ENCODE measurements at places on chromosomes 5 and 9. TPM values are rescaled to one million over a fixed set of nuclear protein-coding genes. Genes with fewer than 3 reads are reported as not detected.

DNA sequence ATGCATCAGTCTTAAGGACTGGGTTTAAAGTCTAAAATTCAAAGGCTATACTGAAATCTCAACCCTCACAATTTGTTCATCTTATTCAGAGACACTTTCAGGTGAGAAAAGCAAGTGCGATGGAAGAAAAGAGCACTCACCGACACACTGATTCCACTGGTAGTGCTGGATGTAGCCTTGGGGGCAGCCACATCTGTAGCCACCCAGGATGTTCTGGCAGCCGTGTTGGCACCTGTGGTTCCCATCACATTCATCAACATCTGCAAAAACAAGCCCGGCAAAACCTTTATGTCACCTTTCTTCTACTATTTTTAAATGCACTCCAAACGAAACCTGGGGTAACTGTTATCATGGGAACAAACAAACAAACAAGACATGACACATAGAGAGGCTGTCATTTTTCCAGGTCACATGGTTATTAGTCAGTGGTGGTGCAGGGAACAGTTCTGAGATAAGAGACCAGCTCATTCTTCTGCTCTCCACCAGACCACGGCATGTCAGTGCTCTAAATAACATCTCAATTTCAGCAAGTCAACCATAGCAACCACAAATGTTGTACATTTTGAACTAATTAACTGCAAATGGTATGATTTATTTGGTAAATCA is 188.4 kb downstream of the SLC12A2 start:
- H3K27me3 ChIP-seq = no peaks in the 10 kb centered on the region
- no peak for DNase-seq

- peaks cover 31% of the 10 kb centered on the region for H3K36me3 ChIP-seq
- H3K27ac ChIP-seq = no peak overlapping the region
- H3K4me1 ChIP-seq = peaks cover 11% of the 10 kb centered on the region
- peaks cover 15% of the 10 kb centered on the region for H3K27me3 ChIP-seq
- DNase-seq = no peak
- no peak overlapping the region for H3K4me3 ChIP-seq
Measured at GRCh38 chr5:141633871-141634561, 2.6 kb downstream of the HDAC3 start.

DNA sequence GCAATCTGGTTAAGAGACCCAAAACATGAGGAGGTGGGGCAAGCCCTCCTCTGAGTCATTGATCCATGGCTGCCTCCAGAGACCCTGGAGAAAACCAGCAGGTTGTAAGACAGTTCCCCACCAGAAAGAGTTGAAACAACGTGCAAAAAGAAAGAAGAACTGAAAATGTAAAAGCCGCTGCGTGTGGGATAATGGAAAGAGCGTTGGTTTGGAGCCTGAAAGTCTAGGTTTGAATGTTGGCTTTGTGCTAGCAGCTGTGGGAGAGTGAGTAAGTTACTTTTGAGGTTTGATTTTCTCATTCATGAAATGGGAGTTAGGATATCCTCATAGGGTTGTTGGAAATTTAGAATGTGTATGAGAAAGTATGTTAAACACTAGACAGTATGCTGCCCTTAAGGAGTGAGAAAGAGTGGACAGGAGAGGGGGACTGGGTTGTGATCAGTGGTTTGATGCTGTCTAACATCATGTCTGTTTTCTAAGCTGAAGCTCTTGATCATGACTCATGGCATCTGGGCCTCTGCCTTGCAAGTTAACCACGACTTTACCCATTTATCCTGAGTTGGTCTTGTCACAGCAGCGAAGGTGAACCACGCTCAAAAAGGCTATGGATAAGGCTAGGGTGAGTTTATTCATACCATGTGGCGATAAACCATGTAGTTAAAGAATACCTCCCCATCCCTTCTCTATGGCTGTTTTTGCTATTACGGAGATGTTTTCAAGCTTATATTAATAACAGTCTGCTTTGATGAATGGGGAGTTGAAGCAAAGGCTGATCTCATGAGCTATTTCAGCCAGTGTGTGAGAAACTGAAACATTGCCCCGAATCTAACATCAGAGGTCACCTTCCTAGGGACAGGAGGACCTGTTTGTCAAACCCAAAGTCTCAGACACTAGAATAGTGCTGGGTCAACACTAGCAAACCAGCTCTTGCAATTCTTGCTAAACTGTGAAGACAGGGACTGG is 41.3 kb downstream of the ZNF366 start:
- H3K27ac ChIP-seq = no peak overlapping the region
- no peak for DNase-seq
- H3K27me3 ChIP-seq = peaks cover 7% of the 10 kb centered on the region
- H3K4me3 ChIP-seq = no peak overlapping the region
- no peaks in the 10 kb centered on the region for H3K36me3 ChIP-seq

Gene INSL4
- polyA plus RNA-seq = not detected

- H3K4me1 ChIP-seq = peaks cover 21% of the 10 kb centered on the region
- DNase-seq = no peak
- H3K27ac ChIP-seq = no peak overlapping the region
- H3K4me3 ChIP-seq = no peak overlapping the region
- H3K36me3 ChIP-seq = no peaks in the 10 kb centered on the region
Measured at GRCh38 chr9:127920794-127921193, 4.0 kb upstream of the ST6GALNAC4 start.

- H3K27ac ChIP-seq = no peak overlapping the region
- no peak overlapping the region for H3K4me3 ChIP-seq
- no peaks in the 10 kb centered on the region for H3K27me3 ChIP-seq
- no peaks in the 10 kb centered on the region for H3K36me3 ChIP-seq
- DNase-seq = no peak
Measured at GRCh38 chr9:92407818-92408217, 3.4 kb upstream of the OGN start.

Gene PCDHA8
- 0.43 TPM for polyA plus RNA-seq

Gene ARHGAP26
- polyA plus RNA-seq = 31.8 TPM

DNA sequence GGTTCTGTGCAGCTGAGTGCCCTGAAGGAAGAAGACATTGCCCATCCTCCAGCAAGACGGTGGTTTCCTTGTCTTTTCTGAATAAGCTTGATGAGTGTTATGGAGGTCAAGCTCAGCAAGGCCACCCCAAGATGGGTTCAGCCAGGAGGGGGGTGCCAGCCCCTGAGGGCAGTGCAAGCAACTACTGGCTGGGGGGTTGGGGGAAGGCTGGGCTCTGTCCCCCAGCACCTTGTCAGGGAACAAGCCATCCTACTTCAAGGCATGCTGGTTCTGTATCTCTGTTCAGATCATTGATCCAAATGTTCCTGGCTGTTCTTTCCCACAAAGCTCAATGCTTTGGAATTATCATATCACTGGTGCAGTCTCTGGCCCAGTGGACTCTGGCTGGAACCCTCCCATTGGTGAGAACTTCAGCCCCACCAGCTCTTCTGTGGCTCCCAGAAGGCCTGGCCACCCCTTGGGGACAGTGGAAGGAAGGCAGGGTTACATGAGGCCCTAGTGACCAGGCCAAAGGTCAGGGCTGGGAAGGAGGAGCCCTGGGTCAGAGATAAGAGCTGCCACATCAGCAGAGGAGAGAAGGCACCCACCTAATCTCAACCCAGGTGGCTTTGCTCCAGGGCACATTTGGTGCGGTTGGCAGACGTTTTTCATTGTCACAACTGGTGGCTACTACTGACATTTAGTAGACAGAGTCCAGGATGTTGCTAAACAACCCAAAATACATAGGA is 280.2 kb downstream of the IRX2 start:
- H3K4me3 ChIP-seq = no peak overlapping the region
- H3K27me3 ChIP-seq = no peaks in the 10 kb centered on the region
- no peaks in the 10 kb centered on the region for H3K4me1 ChIP-seq
- DNase-seq = no peak
- H3K27ac ChIP-seq = no peak overlapping the region

Gene INSYN2B
- 0.34 TPM for polyA plus RNA-seq

GRCh38 chr9:10612641-10613398 is at the start of gene PTPRD:
Gene PTPRD (minus strand): TSS chr9:10613002.
- peak within 1 kb of the TSS; percentile 40 for H3K4me3 ChIP-seq
- peaks cover 4% of the 10 kb centered on the region for H3K4me1 ChIP-seq
- H3K27ac ChIP-seq = no peak within 1 kb of the TSS
- H3K27me3 ChIP-seq = peaks cover 41% of the 10 kb centered on the region
- no peaks in the 10 kb centered on the region for H3K36me3 ChIP-seq

Gene PCDHA5
- polyA plus RNA-seq = 0.46 TPM

DNA sequence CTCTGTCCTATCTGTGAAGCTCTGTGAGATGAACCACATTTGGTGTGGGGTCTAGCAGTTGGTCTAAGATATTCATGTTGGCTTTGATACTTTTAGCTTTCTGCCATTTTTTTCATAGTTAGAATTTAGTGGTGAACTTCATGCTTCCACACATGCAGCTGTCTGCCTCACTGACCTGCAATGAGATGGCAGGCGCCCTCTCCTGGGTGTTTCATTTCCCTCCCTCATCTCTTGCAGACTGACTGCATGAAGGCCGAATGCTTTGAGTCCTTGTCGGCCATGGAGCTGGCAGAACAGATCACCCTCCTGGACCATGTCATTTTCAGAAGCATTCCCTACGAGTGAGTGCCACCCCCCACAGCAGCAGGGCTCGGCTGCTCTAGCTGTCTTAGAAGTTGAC is 26.1 kb upstream of the CKMT2 start:
- no peaks in the 10 kb centered on the region for H3K27me3 ChIP-seq
- no peaks in the 10 kb centered on the region for H3K36me3 ChIP-seq
- H3K4me3 ChIP-seq = no peak overlapping the region
- peaks cover 4% of the 10 kb centered on the region for H3K4me1 ChIP-seq

- H3K36me3 ChIP-seq = no peaks in the 10 kb centered on the region
- no peak overlapping the region for H3K4me3 ChIP-seq
- H3K27ac ChIP-seq = peak overlapping the region; percentile 72
- no peak for DNase-seq
- H3K4me1 ChIP-seq = peaks cover 18% of the 10 kb centered on the region
Measured at GRCh38 chr5:60688980-60689379, 11.0 kb downstream of the DEPDC1B start.

GRCh38 chr5:135476615-135477581 is 24.7 kb upstream of the TIFAB start:
- no peak overlapping the region for H3K4me3 ChIP-seq
- peaks cover 76% of the 10 kb centered on the region for H3K27me3 ChIP-seq
- DNase-seq = no peak
- no peaks in the 10 kb centered on the region for H3K4me1 ChIP-seq

Gene NAIP
- 29.3 TPM for polyA plus RNA-seq

Gene HMCN2
- polyA plus RNA-seq = 20.0 TPM

DNA sequence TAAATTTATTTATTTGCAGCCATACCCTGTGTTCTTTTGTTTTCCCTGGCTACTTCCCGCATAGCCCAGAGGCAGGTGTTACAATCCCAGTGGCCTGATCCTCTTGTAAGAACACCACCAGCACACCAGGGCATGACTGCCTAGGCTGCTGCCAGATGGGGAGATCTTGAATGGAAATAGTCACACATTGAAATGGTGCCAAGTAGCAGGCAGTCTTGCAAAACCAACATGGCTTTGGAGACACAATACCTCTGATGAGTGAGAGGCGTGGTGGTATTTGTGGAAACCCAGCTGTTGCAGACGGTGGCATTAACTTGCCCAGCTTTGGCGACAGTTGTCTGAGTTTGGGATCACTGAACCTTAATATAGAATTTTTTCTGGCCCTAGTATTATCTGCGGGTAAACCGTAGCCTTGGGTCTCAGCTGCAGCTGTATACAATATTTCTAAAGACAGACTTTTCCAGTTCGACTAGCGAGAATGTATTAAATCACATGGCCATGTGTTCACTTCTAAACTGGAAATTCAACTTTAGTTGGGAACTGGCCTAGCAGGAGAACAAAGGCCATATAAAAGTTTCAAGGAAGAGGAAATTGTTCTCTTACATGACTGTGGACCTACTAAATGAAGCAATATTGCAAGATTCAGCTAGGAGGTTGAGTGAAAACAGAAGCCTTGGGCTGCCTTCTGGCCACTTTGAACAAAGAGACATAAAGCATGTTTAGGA is 277.0 kb downstream of the SMARCA2 start:
- no peaks in the 10 kb centered on the region for H3K27me3 ChIP-seq
- H3K4me3 ChIP-seq = no peak overlapping the region
- no peak overlapping the region for H3K27ac ChIP-seq
- H3K4me1 ChIP-seq = peaks cover 4% of the 10 kb centered on the region

- no peak for DNase-seq
- H3K27ac ChIP-seq = no peak overlapping the region
- H3K36me3 ChIP-seq = no peaks in the 10 kb centered on the region
- H3K27me3 ChIP-seq = peaks cover 38% of the 10 kb centered on the region
- no peaks in the 10 kb centered on the region for H3K4me1 ChIP-seq
Measured at GRCh38 chr5:140049205-140049604, 6.1 kb upstream of the NRG2 start.

DNA sequence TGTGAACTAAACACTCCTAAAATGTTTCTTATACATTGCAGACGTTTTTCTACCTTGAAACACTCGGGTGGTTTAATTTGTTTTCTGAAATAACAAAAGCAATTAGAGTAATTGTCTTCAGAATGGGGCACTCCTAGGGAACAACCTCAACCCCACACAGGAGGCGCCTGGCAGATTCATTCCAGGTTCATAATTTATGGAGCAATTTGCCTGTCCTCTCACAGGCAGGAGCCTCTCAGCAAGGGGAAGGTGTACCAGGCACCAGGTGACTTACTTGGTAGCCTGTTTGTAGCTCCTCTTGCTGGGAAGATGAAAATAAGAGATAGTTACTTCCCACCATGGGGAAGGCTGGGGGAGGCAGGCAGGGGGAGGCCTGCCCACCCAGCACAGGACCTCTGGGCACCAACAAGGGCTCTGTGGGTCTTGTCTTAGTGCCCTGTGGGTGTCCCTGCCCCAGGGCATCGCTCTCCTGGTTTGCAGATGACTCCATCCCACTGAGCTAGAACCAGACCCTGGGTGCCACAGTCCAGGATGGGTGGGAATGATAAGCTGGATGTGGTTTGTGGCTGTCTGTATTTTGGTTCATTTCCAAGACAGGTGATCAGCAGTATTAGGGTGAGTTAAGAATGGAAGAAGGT is 144.4 kb downstream of the FSTL4 start:
- H3K4me3 ChIP-seq = no peak overlapping the region
- no peak overlapping the region for H3K27ac ChIP-seq
- no peak for DNase-seq
- peaks cover 3% of the 10 kb centered on the region for H3K27me3 ChIP-seq

DNA sequence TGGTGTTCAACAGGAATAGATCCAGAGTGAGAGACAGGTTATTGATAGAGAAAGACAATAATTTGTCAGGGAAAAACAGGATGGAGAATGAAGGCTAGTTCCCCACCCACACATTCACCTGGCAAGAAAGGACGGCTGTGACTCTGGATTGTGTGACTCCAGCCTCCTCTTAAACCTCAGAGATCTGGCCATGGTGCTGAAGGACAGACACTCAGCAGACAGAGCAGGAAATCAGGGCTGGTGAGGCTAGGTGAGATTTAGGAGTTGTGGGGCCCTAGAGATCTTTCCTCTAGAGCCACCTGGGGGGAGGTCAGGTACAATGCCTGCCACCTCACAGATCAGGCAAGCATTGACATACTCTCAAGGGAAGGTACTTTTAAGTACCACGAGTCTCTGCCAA is 15.2 kb downstream of the OR1B1 start:
- DNase-seq = no peak
- H3K4me3 ChIP-seq = no peak overlapping the region
- no peaks in the 10 kb centered on the region for H3K27me3 ChIP-seq
- H3K27ac ChIP-seq = no peak overlapping the region
- H3K4me1 ChIP-seq = no peaks in the 10 kb centered on the region
- no peaks in the 10 kb centered on the region for H3K36me3 ChIP-seq

- H3K4me3 ChIP-seq = no peak overlapping the region
- no peaks in the 10 kb centered on the region for H3K4me1 ChIP-seq
- H3K27ac ChIP-seq = no peak overlapping the region
- no peaks in the 10 kb centered on the region for H3K36me3 ChIP-seq
Measured at GRCh38 chr5:175590471-175590881, 67.4 kb upstream of the HRH2 start.

Measured in large intestine (tissue), 12 donors.